ENCODE measurements at places on chromosomes 7 and 10.

GRCh38 chr10:58647376-58648112 is 134.9 kb downstream of the BICC1 start:
- DNase-seq, result no peak

- no peak for DNase-seq
Observed at GRCh38 chr10:79005126-79005810, 63.5 kb upstream of the ZMIZ1 start.

DNA sequence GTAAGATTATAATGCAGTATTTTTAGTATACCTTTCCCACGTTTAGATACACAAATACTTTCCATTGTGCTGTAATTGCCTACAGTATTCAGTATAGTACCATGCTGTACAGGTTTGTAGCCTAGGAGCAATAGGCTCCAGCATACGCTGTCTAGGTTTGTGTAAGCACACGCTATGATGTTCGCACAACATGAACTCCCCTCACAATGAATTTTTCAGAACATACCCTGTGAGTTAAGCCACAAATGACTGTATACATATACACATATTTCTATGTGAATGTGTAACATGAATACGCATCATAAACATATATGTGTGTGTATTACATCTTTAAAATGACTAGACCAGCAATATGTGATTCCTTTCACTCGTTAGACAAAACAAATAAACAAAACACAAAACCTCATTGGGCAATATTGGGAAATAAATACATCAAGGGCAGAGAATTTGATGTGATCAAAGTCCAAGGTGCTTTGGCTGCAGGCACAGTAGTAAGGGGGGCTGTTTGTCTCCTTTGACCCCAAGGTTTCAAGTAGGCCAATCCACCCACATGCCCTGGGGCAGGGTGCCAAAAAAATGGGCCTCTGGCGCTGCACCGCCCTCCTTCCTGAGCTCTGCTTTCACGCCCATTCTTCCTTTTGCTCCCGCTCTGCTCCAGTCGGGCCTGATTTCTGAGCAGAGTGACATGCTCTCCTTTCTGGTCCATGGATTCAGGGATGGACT is 33.9 kb downstream of the CHN2 start:
- no peak for DNase-seq

DNA sequence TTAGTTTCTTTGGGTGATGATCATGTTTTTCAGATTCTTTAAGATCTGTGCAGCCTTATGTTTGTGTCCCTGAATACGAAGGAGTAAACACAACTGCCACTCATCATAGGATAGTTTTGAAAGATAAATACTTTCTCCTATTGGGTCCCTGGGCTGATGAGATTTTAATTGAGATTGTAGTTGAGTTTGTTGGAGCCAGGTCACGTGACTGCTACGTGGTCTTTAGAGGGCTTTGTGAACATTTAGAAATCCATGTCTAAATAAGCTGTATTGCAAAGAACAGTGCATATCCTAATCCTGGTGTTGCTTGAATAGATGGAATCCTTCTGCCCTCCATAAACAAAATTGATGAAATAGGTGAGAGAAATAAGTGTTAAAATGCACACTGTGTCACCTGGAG is 17.4 kb upstream of the ZNF716 start:
- DNase-seq, result no peak

DNA sequence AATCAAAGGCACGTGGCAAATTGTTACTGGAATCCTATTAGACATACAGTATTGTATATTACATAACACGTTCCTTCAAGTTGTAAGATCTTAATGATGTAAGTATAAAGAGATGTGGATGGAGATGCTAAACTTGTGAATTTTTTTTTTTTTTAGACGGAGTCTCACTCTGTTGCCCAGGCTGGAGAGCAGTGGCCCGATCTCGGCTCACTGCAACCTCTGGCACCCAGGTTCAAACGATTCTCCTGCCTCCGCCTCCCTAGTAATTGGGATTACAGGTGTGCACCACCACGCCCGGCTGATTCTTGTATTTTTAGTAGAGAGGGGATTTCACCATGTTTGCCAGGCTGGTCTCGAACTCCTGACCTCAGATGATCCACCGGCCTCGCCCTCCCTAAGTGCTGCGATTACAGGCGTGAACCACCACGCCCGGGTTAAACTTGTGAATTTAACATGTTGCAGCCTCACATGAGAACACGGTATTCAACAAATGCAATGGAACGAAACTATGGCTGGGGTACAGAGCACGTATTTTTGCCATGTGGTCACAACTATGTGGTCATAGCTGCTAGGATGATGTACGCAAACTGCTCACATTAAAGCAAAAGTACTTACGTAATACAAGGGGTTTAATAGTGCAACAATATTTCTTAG is 818 bp upstream of the SUPV3L1 start:
- no peak for DNase-seq

DNA sequence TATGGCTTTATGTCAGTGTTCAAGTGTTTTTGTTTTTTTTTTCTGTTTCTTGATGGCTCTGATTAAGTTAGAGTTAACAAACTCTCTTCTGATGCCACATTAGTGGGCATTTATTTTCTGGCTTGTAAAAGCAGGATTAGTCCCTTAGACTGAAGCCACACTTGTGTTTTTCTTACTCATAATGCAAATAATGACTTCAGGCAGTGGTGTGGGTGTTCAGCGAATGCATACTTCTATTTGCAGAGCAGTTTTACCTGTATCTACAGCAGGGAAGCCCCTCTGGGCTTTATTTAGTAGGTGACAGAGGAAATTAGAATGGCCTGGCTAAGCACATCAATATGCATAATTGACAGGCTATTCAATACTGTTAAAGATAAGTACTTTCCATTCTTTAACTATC is 79.9 kb downstream of the CNNM2 start:
- DNase-seq, result no peak

DNA sequence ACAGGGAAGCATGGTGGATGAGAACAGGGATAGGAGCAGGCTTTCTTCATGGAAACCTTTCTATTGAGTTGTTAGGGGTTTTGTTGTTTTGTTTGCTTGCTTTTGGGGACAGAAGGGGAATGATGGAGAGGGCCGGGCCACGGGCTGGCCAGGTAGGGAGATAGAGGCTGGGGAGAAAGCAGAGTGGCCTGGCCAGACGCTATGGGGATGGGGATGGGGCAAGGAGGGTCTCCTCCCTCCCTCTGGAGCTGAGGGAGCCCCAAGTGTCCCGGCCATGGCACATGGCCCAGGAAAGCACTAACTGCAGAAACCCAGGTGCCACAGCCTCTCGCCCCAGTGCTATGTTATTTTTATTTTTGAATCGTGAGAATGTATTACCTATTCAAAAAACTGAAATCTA is 10.0 kb downstream of the AOC1 start:
- no peak for DNase-seq

DNA sequence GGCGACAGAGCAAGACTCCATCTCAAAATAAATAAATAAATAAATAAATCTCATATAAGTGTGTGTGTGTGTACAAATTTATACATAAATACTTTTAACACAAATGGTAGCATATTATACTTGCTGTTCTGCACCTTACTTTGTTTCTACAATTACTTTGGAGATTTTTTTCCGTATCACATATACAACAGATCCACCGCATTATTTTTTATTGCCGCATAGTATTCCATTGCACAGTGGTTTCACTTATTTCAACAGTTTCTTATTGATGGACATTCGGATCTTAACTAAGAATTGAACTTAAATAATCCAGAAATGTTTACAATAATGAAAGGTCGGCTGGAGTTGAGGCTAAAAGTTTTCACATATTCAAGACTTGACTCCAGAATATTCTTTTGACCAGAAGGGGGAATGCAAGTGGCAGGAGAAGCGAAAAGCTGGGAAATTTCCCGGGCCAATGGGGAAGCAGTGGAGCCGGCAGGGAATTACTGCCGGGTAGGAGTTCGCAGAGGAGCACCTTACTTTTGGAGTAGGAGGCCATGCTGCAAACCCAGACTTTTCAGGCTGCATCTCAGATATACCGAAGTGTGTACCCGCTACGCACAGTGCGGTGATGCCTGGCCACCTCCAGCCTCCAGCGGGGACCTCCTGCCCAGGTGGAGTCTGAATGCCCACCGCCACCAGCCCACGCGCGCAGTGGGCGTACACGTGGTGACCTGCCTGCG is 415 bp upstream of the CNNM1 start:
- DNase-seq, result no peak

- DNase-seq, result no peak
Observed at GRCh38 chr10:119263951-119264617, 56.7 kb downstream of the GRK5 start.

GRCh38 chr10:24435374-24435773 is 226.4 kb downstream of the KIAA1217 start:
- no peak for DNase-seq

DNA sequence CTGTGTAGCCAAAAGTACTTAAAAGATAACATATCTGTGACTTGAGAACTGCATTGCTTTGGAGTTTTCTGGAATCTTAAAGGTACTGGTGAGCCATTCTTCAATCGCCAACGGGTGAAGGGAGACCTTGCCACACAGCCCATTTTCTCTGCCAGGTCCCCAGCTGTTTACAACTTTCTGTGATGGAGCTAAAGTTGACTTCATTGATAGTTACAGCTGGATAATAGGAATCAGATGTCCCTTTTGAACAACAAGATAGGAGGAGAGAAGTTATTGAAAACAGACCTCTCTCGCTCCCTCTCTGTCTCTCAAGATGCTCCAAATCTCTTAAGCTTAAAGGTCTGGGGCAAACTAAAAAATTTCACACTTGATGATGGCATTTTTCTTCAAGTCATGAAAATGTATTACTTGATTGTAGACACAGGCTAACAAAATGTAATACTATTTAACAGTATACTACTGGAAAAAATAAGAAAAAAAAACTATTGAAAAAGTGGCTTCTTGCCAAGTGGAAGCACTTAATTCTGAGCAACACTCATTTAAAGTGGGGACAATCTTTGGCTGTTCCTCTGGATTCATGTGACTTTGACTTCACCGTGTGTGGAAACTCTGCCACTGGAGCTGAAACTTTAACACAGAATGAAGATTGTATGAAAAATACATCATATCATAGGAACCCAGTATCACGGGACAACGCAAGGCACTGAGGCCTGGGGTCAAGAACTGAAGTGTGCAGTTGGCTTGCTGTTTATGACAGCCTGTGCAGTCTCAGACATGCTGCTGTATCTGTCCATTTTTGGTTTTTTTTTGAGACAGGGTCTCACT is 78.4 kb upstream of the AFAP1L2 start:
- DNase-seq, result no peak

- DNase-seq, result no peak
Observed at GRCh38 chr7:14604606-14605005, 297.9 kb downstream of the DGKB start.

DNA sequence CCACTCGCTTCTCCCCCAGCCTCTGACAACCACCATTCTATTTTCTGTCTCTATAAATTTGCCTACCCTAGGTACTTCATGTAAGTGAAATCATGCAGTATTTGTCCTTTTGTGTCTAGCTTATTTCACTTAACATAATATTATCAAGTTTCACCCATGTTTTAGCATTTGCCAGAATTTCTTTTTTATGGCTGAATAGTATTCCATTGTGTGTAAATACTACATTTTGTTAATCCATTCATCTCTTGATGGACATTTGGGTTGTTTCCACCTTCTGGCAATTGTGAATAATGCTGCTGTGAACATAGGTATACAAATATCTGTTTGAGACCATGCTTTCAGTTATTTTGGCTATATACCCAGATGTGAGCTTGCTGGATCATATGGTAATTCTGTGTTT is 57.4 kb upstream of the TRIM8 start:
- DNase-seq, result no peak
